Dermis microvascular lymphatic vessel endothelial cell (primary cell): ENCODE measurements at places on chromosomes 6 and 20. TPM values are rescaled to one million over a fixed set of nuclear protein-coding genes. Genes with fewer than 3 reads are reported as not detected.

GRCh38 chr6:27251606-27252251 is 4.2 kb downstream of the PRSS16 start:
- peak; percentile 48 for DNase-seq

- no peak for DNase-seq
Measured at GRCh38 chr6:154139892-154140291, 100.9 kb downstream of the OPRM1 start.

DNA sequence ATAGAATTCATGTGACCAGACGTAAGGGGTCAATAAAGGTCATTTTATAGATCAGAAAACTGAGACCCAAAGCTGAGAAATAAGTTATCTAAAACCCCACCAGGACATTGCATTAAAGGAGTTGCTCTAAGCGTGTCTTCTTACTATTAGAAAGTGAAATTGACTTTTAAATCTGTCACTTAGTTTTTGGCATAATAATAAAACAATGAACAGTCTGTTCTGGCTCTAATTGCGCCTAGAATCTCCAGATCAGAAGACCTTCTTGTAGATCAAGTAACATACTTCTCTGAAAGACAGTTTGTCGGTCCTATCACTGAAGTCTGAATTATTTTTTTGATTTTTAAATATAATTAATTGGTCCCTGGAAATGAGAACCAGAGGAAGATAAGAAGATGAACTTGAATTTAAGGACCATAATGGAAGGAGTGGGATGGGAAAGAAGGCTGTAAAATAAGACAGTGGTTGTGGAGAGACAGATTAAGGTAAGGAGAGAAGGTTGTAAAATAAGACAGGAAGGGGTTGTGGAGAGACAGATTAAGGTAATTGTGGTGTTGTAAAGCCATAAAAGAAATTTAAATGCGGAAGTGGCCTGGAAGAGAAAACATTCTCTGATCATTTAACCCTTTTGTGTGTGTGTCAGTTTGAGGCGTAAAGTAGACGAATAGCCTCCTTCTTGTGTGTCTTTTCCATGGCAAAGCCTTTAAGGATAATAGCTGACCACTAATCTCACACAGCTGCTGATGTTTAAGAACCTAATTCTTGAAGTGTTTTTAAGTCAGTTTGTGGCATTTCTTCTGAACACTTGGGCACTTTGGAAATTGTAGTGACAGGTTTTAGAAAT is 20.1 kb downstream of the TOP1 start:
- DNase-seq = no peak

- no peak for DNase-seq
Measured at GRCh38 chr6:13554929-13555333, 19.5 kb upstream of the SIRT5 start.

The MUCL3 gene
- total RNA-seq = not detected in 2 replicates
